ENCODE measurements at places on chromosomes 4 and X.

DNA sequence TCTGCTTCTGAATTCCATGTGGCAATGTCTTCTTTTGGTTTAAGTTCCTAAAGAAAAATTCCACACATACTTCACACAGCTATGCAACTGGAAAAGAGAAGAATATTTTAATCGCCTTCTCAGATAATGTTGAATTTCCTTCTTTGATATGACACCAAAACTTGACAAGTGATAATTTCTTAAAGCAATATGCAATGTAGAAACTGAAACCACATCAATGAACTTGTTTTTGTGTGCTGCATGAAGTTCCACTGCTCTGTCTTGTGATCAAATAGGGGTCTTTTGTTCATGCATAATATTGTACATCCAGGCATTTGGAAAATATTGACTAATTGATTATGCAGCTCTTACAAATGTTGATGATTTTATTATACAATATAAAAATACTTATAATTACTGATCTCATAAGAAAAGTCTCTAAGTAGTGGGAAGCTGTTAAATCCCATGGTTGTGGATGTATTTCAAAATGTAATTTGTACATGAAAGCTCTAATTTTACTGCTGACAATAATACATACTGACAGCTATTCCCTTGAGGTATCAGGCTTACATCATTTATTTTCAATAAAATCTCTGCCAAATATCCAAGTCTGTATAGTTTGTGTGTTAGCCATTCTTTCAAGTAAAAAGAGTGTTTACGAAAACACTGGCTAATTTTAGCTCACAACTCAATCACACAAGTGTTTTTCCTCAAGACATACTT lies 56.5 kb downstream of the AGA start:
- DNase-seq = no peak

GRCh38 chr4:181541396-181541795 lies 701.8 kb upstream of the TENM3 start:
- DNase-seq = no peak

GRCh38 chr4:185020293-185020808 lies 2.1 kb downstream of the HELT start:
- no peak for DNase-seq

DNA sequence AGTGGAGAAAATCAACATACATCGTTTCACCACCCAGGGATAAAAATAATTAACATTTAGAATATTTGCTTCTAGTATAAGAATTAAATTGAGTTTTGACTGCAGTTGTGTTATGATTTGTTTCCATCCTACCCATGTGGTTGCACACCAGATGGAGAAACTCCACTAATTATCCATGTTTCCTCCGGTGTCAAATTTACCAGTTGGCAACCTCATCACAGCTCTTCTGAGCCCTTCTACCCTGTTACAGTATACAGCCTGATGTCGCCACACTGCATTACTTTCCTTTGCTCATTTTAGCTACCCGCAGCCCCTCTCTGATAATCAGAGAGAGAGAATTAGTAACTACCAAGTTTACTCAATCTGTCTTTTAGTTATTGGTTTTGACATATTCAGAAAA lies 411.2 kb downstream of the DTHD1 start:
- DNase-seq = no peak

- DNase-seq = no peak
Observed at GRCh38 chr4:99529228-99529627, 18.4 kb downstream of the C4orf17 start.

All from activated T-cell treated with anti-CD3 and anti-CD28 coated beads, Interleukin-2, amount 50 U/mL, for 72 hours (primary cell).